ENCODE measurements at places on chromosomes 7 and 10.
A peak's percentile ranks its signal among the peaks of the same experiment; 100 is the strongest.

- DNase-seq: no peak
Measured at GRCh38 chr10:71968553-71969474, 4.6 kb downstream of the CHST3 start.

- DNase-seq: no peak
Measured at GRCh38 chr10:130105724-130106123, 4.9 kb downstream of the C10orf143 start.

DNA sequence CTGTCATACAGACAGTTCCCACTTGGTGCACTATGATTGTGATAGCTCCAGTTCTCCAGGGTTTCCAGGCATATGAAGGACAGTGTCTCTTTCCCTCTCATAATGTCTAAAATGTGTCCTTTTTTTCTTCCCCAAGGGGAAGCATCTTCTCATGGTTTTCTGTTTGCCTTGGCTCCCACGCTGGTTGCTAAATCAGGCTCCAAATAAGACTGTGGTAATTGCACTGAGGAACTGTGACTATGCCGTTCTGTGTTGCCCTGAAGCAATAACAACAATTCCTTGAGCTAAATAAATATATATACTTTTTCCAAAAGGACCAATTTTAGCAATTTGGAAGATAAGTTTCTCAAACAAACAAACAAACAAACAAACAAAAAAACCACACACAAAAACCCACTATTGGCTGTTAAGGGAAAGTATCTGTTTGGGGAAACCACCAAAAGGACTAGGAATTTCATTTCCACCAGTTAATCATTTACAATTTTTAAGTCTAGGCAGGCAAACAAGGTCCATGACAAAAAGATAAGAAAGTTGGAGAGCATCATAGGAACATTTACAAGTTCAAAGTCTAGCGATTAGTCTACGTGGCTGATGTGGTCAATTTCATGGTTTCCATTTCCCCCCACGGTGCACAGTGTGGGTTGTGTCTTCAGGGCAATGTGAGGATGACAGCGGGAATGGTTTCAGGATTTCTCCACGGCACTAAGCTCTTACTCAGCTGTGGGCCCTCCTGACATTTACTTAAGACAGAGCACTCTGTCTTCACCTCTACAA is 62.4 kb downstream of the THNSL1 start:
- no peak for DNase-seq

GRCh38 chr10:70616761-70617160 is 14.2 kb upstream of the PRF1 start:
- DNase-seq: no peak

DNA sequence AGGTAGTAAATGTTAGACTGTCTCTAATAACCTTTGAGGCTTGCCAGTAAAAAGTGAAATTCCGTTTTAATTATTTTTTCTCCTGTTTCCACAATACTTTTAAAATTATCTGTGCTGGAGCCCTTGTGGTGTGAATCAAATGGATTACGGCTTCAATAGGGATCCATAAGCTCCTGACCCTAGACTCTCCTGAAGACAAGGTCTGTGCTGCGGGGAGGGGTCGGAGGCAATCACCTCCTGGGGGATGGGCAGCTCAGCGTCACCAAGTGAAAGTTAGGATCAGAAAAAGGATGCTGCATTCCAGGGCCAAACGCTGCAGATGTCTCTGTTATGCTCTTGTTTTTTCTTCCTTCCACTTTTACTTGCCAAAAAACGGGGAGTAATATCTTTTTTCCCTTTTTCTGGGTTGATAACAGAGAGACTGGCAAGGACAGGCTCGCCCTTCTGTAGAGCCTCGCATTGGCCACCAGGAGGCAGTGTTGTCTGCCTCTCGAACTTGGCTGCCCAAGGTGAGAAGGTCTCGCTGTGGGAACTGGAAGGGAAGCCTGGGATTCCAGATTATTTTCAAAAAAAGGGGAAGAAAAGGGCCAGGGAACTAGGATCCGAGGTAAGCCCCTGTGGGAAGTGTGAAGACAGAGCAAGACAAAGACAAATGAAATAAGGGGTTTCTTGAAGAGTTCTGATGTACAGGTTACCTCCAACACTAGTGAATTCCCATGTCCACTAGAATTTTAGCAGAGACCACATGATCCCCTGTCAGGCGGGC is 621.9 kb downstream of the ACTR3B start:
- peak; percentile 73 for DNase-seq

DNA sequence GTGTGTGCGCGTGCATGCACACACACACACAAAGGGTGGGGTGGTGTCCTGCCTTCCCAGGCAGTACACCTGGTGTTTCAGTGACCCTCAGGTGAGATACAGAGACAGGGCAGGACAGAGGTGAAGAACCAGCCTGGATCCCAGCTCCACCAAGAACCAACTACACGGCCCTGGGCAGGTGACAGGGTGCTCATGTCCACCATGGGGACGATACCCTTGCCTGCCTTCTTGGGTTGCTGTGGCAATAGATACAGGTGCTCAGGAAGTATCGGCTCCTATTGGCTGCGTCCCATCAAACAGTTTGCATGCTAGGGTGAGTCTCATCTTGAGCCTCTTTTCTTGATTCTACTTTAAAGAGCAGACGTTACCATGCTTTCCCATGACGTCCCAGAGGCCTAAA is 33.7 kb upstream of the CXCL12 start:
- no peak for DNase-seq

DNA sequence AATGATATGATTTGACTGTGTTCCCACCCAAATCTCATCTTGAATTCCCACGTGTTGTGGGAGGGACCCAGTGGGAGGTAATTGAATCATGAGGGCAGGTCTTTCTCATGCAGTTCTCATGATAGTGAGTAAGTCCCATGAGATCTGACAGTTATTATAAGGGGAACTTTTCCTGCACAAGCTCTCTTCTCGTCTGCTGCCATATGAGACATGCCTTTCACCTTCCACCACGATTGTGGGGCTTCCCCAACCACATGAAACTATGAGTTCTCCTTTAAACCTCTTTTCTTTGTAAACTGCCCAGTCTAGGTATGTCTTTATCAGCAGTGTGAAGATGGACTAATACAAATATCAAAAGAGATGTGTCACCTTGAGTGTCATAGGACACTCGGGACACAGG is 502.7 kb upstream of the PODXL start:
- DNase-seq: no peak

DNA sequence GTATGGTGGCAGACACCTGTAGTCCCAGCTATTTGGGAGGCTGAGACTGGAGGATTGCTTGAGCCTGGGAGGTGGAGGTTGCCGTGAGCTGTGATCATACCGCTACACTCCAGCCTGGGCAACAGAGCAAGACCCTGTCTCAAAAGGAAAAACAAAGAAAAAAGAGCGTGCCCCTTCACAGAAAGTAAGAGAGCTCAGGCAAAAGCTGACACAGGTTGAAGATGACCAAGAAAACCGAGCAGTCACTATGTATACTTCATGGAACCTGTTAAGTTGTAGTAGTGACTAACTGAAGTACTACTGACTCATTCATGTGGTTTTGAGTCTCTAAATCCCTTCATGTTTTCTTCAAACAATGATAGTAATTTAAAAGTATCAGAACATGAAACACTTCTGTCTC is 1.2 kb upstream of the PRRT4 start:
- no peak for DNase-seq

DNA sequence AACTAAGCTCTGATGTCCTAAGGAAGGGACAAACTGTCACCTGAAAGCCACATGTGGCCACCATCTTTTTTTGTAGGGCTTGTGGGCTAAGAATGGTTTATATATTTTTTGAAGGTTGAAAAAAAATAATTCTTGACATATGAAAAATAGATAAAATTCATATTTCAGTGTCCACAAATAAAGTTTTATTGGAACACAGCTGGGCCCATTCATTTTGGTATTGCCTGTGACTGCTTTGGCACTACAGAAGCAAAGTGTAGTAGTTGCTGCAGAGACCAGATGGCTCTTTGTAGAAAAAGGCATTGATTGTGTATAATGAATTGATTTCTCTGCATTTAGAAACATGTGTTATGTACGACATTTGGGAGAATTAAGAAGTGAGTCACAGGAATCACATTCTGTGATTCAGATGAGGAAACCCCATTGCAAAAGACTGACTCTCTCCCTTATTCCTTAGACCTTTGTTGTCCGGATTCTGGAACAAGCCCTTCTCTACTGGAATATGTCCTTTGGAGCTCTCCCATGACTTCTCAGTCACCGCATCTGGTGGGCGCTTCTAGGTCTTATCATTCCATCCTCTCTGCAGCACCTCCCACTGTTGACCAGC is 438.7 kb downstream of the LRMDA start:
- DNase-seq: peak; percentile 19

GRCh38 chr7:24504040-24504439 is 69.2 kb upstream of the PALS2 start:
- DNase-seq: no peak

- no peak for DNase-seq
Measured at GRCh38 chr10:86361156-86362128, 5.2 kb downstream of the GRID1 start.

- no peak for DNase-seq
Measured at GRCh38 chr7:117946151-117946633, 73.0 kb upstream of the CTTNBP2 start.

DNA sequence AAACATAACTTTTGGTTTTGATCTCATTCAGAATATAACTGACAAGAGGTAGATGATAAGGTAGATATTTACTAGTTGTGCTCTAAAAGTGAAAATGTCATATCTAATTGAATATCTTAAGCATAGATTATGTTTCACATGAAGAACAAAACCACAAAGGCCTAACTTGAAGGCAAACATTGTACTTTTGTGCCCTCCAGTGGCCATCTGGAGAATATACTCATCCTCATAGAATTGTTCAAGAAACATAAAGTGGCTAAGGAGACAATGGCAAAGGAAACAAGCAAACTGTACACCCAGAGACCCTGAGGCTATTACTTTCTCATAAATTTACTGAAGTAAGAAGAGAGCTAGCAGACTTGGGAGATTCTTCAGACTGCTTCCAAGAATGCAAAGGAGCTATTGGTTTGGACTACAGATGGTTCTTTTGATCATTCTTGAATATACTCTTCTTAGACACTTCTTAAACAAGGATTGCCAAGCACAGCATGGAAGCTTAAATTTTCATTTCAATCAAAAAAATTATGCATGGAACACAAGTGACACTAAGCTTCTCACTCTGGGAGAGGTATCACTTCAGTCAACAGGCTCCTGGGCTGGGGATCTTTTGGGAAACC is 98.2 kb upstream of the DKK1 start:
- peak; percentile 81 for DNase-seq

DNA sequence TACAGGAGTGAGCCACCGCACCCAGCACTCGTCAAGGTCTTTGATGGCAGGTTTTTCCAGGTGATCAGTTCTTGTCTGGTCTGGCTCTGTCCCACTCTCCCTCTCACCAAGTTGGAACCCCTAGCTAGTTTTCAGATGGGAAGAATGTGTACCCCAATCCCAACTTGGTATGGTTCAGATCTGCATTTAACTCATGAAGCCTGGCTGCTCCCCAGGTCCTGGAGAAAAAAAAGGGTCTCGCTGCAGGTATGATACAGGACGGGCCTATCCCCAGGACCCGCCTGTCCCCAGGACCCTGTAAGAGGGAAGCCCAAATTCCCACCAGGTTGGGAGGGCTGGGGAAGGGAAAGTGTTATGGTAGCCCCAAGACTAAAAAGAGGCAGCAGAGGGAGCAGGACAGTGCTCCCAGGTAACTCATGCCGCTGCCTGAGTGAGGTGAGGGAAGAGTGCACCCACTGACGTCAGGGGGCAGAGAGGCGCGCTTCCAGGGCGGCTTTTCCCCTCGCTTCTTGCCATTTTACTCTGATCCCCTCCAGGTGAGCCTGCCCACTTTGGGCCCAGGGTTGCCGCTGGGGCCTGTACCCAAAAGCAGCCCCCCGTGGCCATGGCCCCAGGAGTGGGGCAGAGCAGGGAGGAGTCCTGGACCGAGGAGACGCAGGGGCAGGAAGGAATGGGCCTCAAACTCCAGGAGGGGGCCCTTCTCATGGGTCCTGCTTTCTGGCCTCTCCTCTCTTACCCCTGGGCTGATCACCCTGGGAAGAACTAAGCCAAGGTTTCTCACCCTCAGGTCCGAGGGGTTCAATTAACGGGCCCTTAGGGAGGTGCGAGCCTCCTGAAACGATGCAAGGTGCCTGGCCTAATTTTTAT is 36.4 kb upstream of the SRRM3 start:
- DNase-seq: no peak

GRCh38 chr7:71548746-71549145 is 416.8 kb downstream of the GALNT17 start:
- no peak for DNase-seq

DNA sequence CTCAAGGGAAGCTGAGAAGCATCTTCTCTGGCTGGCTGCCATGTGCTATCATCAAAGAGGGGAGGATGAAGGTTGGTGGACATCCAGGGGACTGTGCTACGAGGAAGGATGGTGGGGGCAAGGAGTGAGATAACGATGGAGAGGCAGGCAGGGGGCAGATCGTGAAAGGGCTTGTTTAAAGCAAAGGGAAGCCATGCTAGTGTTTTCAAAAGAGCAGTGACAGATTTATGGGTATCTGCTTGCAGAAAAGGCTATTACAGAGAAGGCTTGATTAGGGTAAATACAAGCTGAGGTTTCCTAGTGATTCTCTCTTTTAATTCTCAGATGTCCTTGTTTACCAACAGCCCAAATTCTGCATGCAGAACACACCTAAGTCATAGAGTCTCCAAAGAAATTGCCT is 88.9 kb upstream of the MKX start:
- DNase-seq: no peak

- peak; percentile 91 for DNase-seq
Measured at GRCh38 chr10:100338434-100339036, 8.5 kb upstream of the SCD start.

- DNase-seq: no peak
Measured at GRCh38 chr10:16732376-16732775, 84.8 kb downstream of the RSU1 start.

DNA sequence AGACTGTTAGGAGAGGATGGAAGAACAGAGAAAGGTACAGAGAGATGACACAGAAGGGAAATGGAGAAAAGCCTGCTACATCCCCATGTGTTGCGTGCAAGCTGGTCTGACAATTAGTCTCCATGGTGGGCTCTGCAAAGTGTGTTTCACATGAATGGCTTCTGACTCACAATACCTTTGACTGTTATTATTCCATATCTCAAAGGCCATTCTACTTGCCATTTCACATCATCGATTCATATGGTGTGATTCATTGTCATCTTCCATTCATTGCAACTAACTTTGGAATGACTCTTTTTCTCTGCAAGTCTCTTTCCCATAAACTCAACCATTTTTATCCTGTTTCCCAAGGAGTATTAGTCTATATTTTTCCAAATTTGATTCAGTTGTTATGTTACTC is 208.9 kb upstream of the INHBA start:
- DNase-seq: no peak

DNA sequence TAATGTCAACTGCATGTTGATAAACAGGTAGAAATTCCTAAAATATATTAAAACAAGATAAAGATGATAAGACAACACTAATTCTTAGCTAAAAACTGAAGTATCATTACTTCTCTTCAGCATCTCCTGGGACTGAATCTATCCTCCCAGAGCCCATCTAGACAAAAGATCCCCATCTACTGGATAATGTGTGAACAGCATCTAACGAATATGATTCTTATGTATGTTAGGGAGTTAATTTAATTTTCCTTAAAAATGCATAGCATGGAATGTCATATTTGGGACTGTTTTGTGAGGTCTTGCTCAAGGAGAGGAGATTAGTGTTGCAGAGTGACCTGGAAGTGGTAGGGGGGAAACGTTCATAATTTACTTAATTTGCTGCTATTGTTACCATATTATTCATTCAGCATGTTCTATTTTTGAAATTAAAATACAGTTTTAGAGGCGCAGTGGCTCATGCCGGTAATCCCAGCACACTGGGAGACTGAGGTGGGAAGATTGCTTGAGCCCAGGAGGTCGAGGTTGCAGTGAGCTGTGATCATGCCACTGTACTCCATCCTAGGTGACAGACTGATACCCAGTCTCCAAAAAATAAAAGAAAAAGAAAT is 305.1 kb upstream of the CSTF2T start:
- peak; percentile 66 for DNase-seq

GRCh38 chr7:45570797-45571196 is 3.4 kb upstream of the ADCY1 start:
- no peak for DNase-seq

Measured in Karpas-422 (cell line).